ENCODE measurements at places on chromosomes 4 and X.

DNA sequence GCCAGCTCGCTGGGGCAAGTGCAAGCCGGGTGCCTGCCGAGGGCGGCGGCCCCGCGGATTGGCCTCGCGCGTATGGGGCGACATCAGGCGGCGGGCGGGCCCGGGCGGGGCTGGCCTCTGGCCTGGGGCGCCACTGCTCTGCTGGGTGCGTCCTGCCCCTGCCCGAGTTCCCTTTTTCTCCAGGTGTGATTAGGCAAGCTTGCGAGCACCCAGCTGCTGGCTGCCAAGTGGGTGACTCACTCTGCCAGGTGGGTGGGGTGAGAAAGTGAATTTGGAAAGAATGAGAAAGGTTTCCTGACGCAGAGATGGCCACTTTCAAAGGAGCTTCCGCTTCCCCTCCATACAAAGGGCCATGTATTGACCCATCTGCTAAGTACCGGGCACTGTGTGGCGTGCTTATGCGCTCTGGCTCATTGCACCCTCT is 32.5 kb downstream of the FGFBP1 start:
- no peaks in the 10 kb centered on the region for H3K36me3 ChIP-seq
- DNase-seq, result peak; percentile 74
- H3K27me3 ChIP-seq, result peaks cover 3% of the 10 kb centered on the region
- H3K4me1 ChIP-seq, result peaks cover 15% of the 10 kb centered on the region

- no peak overlapping the region for H3K27ac ChIP-seq
- H3K4me3 ChIP-seq, result no peak overlapping the region
- no peaks in the 10 kb centered on the region for H3K4me1 ChIP-seq
- DNase-seq, result no peak
- H3K27me3 ChIP-seq, result no peaks in the 10 kb centered on the region
Measured at GRCh38 chrX:45264865-45265264, 64.2 kb upstream of the DIPK2B start.

- no peak overlapping the region for H3K27ac ChIP-seq
- no peaks in the 10 kb centered on the region for H3K27me3 ChIP-seq
Measured at GRCh38 chr4:81635739-81636138, 164.0 kb upstream of the RASGEF1B start.

GRCh38 chrX:77938083-77938680 is 27.7 kb downstream of the ATP7A start:
- no peak overlapping the region for H3K4me3 ChIP-seq
- no peak overlapping the region for H3K27ac ChIP-seq
- H3K4me1 ChIP-seq, result peaks cover 4% of the 10 kb centered on the region
- no peak for DNase-seq

GRCh38 chr4:101418055-101418454 is 70.7 kb upstream of the PPP3CA start:
- H3K4me3 ChIP-seq, result no peak overlapping the region
- H3K27ac ChIP-seq, result no peak overlapping the region
- H3K27me3 ChIP-seq, result no peaks in the 10 kb centered on the region

DNA sequence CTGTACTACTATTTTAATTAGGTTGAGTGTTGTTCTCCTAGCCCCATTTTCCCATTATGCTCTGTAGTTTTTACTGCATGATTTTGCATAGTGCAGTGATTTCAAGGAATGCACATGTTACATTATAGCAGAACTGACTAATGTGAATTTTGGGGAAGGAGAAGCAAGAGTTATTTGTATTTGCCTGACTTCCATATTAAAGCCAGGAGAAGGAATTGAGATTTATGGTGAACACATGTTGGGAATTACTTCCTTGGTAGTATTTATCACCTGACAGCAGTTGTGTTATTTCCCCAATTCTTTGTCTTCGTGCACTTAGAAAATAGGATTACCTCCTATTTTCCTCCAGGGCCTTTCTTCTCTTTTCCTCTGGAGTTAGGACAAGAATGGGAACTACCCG is 3.2 kb downstream of the TMEM144 start:
- H3K4me1 ChIP-seq, result peaks cover 18% of the 10 kb centered on the region
- no peaks in the 10 kb centered on the region for H3K27me3 ChIP-seq
- no peak overlapping the region for H3K4me3 ChIP-seq

Data from suprapubic skin (tissue), 4 donors.